ENCODE measurements at places on chromosomes 5 and 9.

DNA sequence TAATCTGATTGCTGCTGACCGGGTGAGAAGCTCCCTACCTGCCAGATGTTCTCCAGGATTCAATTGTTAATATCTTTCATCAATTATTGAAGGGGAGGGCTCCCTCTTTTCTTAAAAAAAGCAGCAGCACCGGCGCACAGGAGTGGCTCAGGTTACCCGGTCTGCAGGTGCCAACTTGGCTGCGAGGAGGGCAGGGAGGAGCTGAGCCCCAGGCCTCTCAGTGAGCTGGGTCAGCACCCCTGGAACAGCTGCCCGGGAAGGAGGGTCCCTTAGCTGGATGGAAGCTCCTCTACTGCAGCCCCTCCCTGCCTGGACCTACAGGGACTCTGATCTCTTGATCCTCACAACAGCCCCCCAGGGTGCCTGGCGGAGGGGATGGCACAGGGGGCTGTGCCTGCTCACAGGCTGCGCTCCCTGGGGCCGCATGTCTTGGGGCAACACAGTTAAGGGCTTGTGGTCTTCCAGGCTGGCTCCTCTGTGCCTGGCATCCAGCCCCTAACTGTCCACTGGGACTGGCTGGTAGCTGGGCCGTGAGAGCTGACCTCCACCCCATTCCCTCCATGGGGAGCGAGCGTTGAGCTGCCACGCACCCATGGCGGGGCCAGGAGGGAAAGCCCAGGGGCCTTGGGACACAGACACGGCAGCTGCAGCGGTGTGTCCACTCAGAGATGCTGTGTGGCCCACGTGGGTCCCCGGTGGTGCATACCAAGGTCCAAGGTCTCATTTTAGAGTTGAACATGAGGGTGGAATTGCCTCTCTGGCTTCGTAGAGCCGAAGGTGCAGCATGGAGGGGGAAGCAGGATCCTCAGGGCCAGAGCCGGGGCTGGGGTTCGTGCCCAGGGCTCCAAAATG is 28.6 kb upstream of the TMEM250 start:
- no peak for DNase-seq

GRCh38 chr5:124398460-124398859 is 348.0 kb downstream of the ZNF608 start:
- no peak for DNase-seq

GRCh38 chr5:93406971-93407401 is 174.0 kb downstream of the NR2F1-AS1 start:
- DNase-seq: no peak

- no peak for DNase-seq
Measured at GRCh38 chr5:42366051-42366450, 57.2 kb upstream of the GHR start.

DNA sequence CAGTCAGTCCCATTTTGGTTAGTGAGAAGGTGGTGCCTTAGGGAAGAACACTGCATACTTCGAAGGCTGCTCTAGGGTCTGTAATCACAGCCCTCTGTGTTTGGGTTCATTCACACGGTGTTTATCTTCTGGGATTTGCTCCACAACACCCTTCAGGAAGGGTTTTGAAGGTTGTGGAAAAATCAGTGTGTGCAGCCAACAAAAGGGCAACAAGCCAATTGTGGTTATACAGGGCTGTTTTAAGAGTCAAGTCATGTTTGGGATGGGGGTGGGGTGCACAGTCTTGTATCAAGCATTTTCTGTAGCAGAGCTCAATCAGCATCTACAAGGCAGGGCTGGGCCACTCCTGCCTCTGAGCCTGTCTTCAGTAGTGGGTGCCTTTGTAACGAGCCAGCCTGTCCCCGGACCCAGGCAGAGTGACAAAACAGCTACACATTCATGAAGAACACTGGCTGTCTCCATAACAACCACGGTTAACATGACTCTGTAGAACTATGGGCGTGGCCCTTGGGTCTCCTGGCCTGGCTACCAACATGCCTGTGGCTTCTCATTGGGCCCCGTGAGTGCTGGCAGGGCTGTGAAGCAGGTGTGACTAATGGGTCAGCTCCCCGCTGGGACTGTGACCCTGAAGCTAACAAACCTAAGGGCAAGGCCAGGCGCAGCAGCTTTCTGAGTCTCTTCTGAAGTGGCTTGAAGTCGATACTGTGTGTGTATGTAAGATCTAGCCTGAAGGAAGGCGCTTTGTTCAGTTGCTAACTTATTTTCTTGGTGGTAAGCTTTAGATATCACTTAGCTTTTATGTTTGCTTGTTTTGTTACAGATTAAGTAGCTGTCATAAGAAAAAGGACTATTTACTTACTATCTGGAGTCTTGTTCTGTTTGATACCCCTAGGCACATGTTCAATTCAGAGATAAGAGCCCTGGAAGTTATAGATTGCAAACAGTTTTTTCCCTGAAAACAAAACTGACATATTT is 27.9 kb upstream of the GOLM1 start:
- DNase-seq: peak; percentile 38

GRCh38 chr5:176812269-176813259 is 2.2 kb downstream of the UNC5A start:
- peak; percentile 98 for DNase-seq

DNA sequence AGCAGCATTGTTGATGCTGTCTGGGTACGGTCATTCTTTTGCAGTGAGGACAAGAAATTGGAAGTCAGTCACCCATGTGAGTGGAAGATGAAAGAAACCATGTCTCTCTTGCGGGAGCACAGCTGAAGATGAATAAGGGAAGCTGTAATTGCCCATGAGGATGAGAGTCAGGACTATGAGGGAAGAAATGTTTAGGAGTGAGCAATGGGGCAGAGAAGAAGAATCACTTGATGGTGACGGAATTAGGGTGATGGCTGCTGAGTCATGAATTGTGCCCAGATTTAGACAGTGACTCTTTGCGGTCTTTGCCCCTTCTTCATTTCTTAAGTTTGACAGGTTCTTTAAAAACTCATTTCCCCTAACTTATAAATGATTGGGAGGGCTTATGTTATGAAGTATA is 183.3 kb downstream of the MAST4 start:
- no peak for DNase-seq

GRCh38 chr5:139861021-139861888 is 65.6 kb downstream of the PSD2 start:
- DNase-seq: no peak

DNA sequence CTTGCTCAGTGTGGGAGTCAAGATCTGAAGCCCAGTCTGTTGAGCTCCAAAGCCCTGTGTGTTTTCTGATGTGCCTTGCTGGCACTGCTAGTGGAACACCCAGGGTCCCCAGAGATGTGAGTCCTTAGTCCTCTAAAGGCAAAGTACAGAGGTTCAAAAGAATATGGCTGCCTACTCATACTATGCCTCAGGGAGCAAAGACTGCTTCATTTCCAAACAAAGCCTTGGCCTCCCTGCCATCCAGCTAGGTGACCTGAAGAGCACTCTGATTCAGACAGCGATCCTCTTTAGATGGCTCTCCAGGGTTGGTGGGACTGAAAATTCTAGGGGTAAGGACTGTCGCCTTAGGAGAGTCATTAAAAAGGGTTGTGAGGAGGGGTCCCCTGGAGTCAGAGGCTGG is 2.0 kb downstream of the PRLR start:
- DNase-seq: no peak

DNA sequence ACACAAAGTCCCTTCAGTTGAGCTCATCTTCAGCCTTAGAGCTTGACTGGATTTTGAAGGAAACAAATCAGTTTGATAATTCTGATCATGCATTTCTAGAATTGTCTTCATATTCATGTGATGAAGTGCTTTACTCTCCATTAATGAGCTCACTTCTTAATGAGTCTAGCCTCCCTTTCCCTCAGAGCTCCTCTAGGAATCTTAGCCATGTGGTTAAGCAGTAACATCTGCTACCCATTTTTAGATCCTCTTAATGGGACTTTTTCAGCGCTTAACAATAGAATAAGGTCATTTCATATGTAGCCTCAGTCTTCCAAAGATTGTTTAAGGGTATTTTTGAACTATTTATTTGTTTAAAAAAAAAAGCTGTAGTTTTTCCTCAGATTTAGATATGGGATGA is 36.9 kb upstream of the LURAP1L start:
- no peak for DNase-seq

DNA sequence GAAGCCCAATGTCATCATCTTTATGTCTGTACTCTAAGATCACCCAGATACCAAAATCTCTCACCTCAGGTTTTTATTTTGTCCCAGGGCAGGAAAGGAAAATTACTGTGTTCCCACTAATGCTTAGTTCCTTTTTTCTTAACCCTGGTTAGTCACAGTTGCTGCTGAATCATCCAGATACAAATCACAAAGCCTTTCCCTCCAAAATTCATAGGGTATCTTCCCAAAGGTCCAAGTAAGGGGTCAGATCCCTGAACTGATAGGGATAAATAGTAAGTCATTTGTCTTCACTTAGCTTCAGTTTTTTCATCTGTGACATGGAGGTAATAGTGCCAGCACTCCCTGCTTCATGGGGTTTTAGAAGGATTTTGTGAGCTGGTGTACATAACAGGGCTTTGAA is 2.2 kb downstream of the PLCXD3 start:
- no peak for DNase-seq

DNA sequence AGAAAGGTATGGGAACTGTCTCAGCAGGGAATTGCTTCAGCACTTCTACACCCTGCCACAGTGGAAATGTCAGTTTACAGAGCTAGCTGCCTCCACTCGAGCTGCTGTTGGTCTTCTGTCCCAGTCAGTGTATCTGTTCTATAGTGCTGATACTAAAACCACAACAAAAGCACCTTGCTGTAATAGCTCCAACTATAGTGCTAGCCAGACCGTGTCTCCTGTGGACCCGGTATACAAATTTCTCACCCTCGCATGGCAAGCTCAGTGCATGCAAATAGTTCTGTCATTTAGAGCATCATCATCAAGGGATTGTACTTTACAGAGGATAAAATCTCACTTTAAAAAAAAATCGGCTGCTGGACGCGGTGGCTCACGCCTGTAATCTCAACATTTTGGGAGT is 51.5 kb upstream of the IQGAP2 start:
- no peak for DNase-seq

- no peak for DNase-seq
Measured at GRCh38 chr5:2697041-2697440, 54.4 kb downstream of the IRX2 start.

DNA sequence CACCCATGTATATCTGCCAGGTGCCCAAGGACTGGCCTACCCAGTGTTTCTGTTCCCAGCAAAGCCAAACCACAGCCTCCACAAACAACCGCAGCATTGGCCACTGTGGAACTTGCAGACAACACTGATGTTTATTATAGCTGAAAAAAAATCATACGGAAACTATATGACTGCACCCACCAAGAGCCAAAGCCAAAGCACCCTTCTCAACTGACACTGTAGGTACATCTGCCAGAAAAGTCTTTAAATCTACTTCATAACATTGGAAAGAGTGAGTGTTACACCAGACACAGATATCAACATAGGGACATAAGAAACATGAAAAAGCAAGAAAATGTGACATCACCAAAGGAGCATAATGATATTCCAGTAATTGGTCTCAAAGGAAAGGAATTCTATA is 428.0 kb downstream of the PSAT1 start:
- DNase-seq: no peak

GRCh38 chr9:128903871-128904620 is 16.7 kb upstream of the PHYHD1 start:
- no peak for DNase-seq

DNA sequence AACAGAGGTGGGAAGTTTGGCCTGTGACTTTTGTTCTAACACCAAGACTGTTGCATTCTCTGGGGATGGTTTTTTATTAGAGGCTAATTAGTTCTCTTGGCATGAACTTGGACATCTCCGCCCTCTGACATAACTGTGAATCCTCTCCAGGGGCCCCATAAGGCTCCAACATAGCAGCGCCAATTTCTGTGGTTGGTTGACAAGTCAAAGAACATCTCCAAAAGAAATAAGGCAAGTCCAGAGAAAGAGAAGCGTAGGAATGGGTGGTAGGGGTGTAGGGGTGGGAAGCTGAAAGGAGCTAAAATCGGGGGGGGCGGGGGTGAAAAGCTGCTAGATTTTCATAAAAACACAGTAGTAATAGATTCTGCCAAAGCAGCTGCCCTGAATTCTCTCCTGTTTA is 81.0 kb upstream of the DAB2 start:
- DNase-seq: no peak

DNA sequence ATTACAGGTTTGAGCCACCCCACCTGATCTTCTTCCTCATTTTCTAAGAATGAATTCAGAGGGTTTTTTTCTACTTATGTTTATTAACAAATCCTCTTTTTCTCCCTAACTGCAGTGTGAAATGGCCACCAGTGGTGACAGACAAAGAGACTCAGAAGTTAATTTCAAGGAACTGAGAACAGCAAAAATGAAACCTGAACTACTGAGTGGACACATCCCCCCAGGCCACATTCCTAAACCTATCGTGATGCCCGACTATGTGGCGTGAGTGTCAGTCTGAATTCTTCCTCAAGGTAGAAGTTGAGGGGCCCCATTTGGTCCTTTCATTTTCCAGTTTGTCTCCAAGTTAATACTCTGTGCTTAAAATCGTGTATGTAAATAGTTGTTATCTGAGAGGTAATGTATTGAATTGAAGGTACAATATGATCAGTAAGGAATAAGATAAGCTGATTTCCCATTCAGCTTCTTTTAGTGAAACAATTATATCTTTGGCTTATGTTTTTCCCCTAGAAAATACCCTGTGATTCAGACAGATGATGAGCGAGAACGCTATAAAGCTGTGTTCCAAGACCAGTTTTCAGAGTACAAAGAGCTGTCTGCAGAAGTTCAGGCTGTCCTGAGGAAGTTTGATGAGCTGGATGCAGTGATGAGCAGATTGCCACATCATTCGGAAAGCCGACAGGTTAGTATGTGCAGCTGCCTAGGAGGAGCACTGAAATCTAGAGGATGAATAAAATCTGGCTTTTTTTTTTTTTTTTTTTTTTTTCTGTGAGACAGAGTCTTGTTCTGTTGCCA is 17.7 kb downstream of the MARVELD2 start:
- no peak for DNase-seq

DNA sequence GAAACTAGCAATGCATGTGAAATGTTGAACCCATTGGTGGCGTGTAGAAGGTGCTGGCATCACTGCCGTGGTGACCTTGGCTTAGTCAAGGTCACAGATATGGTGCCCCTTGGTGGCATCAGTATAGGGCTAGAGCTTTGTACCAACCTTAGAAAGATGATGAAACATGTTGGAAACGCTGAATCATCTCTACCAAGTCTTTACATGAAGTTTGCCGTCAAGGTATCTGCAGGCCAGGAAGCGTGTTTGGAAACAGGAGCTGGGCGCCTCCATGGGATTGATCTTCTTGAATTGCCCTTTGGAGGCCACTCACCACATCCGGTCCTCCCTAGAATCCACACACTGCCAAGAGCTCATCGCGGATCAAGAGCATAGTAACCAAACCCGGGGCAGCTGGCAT is 16.9 kb upstream of the BOD1 start:
- DNase-seq: no peak

DNA sequence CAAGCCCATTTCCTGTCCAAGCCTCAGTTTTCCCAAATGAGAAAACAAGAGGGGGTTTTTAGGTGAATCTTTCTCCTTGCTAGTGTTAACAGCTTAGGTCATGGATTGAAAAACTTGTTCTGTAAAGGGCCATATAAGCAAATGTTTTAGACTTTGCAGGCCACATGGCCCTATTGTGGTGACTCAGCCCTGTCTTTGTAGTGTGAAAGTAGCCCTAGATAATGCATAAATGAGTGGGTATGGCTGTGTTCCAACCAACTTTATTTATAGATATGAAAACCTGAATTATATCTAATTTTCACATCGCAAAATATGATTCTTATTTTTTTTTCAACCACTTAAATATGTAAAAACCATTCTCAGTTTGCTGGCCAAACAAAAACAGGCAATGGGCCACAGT is 6.9 kb upstream of the BARX1 start:
- DNase-seq: no peak

GRCh38 chr5:55885359-55885758 is 34.2 kb downstream of the IL31RA start:
- DNase-seq: no peak

GRCh38 chr9:130422546-130422945 is 22.2 kb upstream of the ASS1 start:
- DNase-seq: no peak
